Activated naive CD8-positive, alpha-beta T cell treated with anti-CD3 and anti-CD28 coated beads, Interleukin-2, amount 10 ng/mL, durations not matched to agents 7 days and 5 days (primary cell): ENCODE measurements at places on chromosomes 7 and 10. TPM values are rescaled to one million over a fixed set of nuclear protein-coding genes. Genes with fewer than 3 reads are reported as not detected.

The GHRHR gene
- not detected for total RNA-seq

The RARRES2 gene
- total RNA-seq: not detected

The ANKRD61 gene
- total RNA-seq: not detected

The LUC7L2 gene
- 138 TPM for total RNA-seq

The LMOD2 gene
- not detected for total RNA-seq

The GIMAP7 gene
- total RNA-seq: 203 TPM

The RAB18 gene
- total RNA-seq: 69.6 TPM

DNA sequence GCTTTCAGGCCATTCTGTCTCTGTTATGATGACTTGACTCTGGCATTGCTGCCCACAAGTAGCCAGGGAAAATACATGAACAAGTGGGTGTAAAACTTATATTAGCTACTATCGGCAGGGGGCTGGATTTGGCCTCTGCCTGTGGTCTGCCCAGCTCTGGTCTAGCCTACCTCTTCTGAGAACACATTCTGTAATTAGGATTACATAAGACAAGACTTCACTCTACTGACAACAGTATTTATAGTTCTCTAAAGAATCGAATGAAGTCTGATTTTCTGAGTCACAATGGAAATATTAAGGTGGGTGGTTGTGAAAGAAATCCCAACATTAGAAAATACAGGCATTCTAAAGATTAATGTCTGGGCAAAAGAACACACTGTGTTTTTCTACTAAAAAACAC lies 55.5 kb downstream of the DLD start:
- H3K4me3 ChIP-seq: no peak overlapping the region
- no peaks in the 10 kb centered on the region for H3K36me3 ChIP-seq
- H3K4me1 ChIP-seq: peaks cover 4% of the 10 kb centered on the region
- no peak for DNase-seq
- peaks cover 5% of the 10 kb centered on the region for H3K27me3 ChIP-seq

- no peak for DNase-seq
- no peaks in the 10 kb centered on the region for H3K4me1 ChIP-seq
- H3K36me3 ChIP-seq: no peaks in the 10 kb centered on the region
- no peak overlapping the region for H3K4me3 ChIP-seq
Measured at GRCh38 chr10:108275895-108276685, 1111.6 kb upstream of the SORCS1 start.

- no peak overlapping the region for H3K27ac ChIP-seq
- H3K36me3 ChIP-seq: no peaks in the 10 kb centered on the region
- no peak overlapping the region for H3K4me3 ChIP-seq
- no peaks in the 10 kb centered on the region for H3K27me3 ChIP-seq
Measured at GRCh38 chr7:146960773-146961391, 844.3 kb downstream of the CNTNAP2 start.

DNA sequence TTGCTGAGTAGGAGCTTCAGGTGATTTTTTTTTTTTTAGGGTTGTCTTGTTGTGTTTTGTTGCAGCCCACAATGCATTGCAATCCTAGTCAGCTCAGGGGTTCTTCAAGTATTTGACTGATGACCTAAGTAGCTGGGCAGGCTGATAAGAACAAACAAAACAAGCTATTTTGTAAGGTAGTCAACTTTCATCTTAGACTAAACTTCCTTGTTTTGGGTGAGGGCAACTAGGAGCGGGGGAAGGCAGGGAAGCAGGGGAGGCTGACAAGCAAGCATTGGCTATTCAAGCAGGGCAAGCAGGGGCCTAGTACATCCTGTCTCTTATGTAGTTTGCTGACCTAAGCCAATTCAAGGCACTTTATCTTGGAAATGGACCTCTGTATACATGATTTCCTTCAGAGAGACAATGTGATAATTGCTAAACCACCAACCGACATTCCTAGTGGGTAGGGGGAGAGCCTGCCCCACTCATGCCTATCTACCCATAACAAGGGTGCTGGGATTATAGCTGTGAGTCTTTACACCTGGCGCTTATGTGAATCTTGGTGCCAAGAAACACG lies 163.3 kb upstream of the PRKCQ start:
- no peak overlapping the region for H3K4me3 ChIP-seq
- H3K27ac ChIP-seq: no peak overlapping the region
- H3K36me3 ChIP-seq: no peaks in the 10 kb centered on the region

- H3K27ac ChIP-seq: no peak overlapping the region
- DNase-seq: no peak
- H3K4me3 ChIP-seq: no peak overlapping the region
- peaks cover 2% of the 10 kb centered on the region for H3K36me3 ChIP-seq
Measured at GRCh38 chr7:129167817-129168216, 20.6 kb upstream of the SMO start.

- no peak overlapping the region for H3K27ac ChIP-seq
- H3K36me3 ChIP-seq: no peaks in the 10 kb centered on the region
- H3K4me3 ChIP-seq: no peak overlapping the region
- DNase-seq: no peak
- H3K27me3 ChIP-seq: no peaks in the 10 kb centered on the region
Measured at GRCh38 chr7:47028284-47028683, 553.6 kb downstream of the TNS3 start.

GRCh38 chr10:71766717-71767419 lies 6.5 kb downstream of the VSIR start:
- peak overlapping the region; percentile 57 for H3K4me3 ChIP-seq
- no peak for DNase-seq
- H3K4me1 ChIP-seq: peaks cover 75% of the 10 kb centered on the region

GRCh38 chr7:148083448-148083847 lies 507.1 kb upstream of the C7orf33 start:
- H3K4me1 ChIP-seq: no peaks in the 10 kb centered on the region
- DNase-seq: no peak
- H3K36me3 ChIP-seq: no peaks in the 10 kb centered on the region
- H3K4me3 ChIP-seq: no peak overlapping the region
- H3K27me3 ChIP-seq: peaks cover 2% of the 10 kb centered on the region

- H3K27ac ChIP-seq: no peak overlapping the region
- H3K36me3 ChIP-seq: no peaks in the 10 kb centered on the region
Measured at GRCh38 chr7:148318102-148318811, 272.3 kb upstream of the C7orf33 start.

DNA sequence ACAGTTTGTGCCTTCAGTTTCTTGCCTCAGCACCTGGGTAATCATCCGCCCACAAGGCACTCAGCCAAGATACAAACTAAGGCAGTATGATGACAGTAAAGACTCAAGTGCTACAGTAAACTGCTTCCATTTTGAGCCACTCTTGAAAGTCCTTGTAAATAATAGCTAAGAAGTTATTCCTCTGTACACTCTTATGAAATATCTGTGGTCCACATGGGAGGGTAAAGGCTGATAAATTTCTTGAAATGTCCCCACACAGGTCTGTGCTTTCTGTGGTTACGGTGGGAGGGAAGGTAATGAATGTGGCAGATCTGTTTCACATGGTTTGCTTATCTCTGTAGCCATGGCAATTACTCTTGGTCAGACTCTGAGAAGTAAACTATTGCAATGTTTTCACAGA lies 551.0 kb upstream of the ZWINT start:
- no peak overlapping the region for H3K27ac ChIP-seq
- no peak for DNase-seq
- H3K4me3 ChIP-seq: no peak overlapping the region
- H3K4me1 ChIP-seq: no peaks in the 10 kb centered on the region

DNA sequence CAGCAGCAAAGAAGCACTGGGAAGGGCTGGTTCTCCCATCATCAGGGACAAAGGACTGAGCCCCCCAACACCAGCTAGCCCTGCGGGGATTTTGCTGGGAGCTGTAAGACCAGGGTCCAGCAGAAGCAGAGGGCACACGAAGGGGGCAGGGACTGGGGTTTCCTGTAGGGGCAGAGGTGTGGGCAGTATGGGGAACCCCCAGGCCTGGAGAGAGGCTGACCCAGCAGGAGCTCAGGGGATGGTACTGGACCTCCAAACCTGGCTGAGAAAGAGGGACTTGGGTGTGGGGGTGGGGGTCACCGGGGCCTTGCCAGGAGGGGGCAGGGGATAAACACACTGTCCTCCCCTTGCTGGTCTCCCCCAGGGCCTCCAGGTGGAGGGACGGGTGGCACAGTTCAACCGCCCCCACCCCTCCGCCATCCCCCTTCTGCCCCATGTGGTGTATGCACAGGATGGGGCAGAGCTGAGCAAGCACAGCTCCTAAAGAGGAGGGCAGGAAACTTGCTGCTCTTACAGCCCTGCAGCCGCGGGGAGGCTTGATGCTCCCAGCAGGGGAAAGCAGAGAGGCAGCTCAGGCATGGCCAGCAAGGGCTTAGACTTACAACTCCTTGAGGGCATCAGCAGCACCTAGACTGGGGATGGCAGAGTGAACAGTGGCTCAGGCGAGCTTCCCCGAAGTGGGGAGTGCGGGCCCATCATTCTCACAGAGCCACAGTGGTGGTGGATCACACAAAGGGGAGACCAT lies 12.4 kb upstream of the RET start:
- DNase-seq: no peak
- H3K36me3 ChIP-seq: no peaks in the 10 kb centered on the region
- H3K4me1 ChIP-seq: no peaks in the 10 kb centered on the region
- H3K4me3 ChIP-seq: no peak overlapping the region
- H3K27me3 ChIP-seq: no peaks in the 10 kb centered on the region

DNA sequence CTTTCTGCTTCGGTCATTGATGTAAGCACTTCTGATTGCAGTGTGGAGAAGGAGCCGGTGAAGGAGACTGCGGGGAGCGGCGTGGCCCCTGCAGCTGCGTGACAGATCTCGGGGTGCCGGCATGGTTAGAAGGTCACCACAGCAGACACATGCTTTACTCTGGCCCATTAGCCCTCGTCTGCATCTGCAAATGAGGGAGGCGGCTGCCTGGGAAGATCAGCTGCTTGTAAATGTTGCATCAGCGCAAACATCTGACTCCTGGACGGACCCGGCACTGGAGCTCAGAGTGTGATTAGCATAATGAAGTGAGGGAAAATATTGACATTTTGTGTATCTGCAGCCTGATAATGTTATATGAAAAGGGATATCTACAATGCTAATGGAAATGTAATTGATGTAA lies 30.5 kb upstream of the MNX1 start:
- no peak for DNase-seq
- peaks cover 4% of the 10 kb centered on the region for H3K4me1 ChIP-seq
- no peak overlapping the region for H3K4me3 ChIP-seq
- H3K36me3 ChIP-seq: no peaks in the 10 kb centered on the region

DNA sequence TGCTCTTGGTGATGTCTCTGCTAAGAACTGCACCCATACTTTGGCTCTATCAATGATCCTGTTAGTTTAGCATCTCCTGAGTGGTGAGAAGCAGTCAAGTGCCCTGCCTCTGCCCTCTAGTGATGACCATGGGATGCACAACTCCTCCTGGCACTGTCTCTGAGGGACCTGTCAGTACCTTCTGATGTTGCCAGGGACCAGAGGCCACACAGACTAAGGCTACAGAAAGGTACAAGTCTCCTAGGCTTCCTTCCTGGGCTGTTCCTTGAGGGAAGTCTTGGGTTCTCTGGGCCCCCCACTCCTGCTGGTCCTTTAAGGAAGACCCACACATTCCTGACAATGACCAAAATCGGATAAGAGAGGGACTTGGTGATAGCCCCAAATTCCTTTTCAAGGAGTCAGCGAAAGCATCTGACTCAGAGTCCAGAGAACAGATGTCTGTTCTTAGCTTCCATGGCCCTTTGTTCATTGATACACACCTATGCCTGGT lies 15.3 kb downstream of the NKX2-3 start:
- H3K4me1 ChIP-seq: peaks cover 3% of the 10 kb centered on the region
- peaks cover 62% of the 10 kb centered on the region for H3K27me3 ChIP-seq
- DNase-seq: no peak
- H3K36me3 ChIP-seq: no peaks in the 10 kb centered on the region
- no peak overlapping the region for H3K27ac ChIP-seq
- no peak overlapping the region for H3K4me3 ChIP-seq

GRCh38 chr10:20811131-20811530 lies 86.0 kb downstream of the NEBL start:
- no peaks in the 10 kb centered on the region for H3K27me3 ChIP-seq
- no peaks in the 10 kb centered on the region for H3K36me3 ChIP-seq
- no peak overlapping the region for H3K4me3 ChIP-seq
- no peaks in the 10 kb centered on the region for H3K4me1 ChIP-seq
- no peak for DNase-seq
- H3K27ac ChIP-seq: no peak overlapping the region

- no peak overlapping the region for H3K27ac ChIP-seq
- no peaks in the 10 kb centered on the region for H3K4me1 ChIP-seq
- H3K27me3 ChIP-seq: no peaks in the 10 kb centered on the region
- no peak for DNase-seq
Measured at GRCh38 chr7:54141576-54141975, 400.6 kb upstream of the VSTM2A start.

- H3K27ac ChIP-seq: no peak overlapping the region
- H3K4me1 ChIP-seq: no peaks in the 10 kb centered on the region
- no peak overlapping the region for H3K4me3 ChIP-seq
Measured at GRCh38 chr7:19181634-19182033, 36.4 kb upstream of the FERD3L start.

- H3K36me3 ChIP-seq: peaks cover 13% of the 10 kb centered on the region
- H3K27ac ChIP-seq: no peak overlapping the region
- no peak for DNase-seq
- H3K4me3 ChIP-seq: no peak overlapping the region
- peaks cover 7% of the 10 kb centered on the region for H3K27me3 ChIP-seq
Measured at GRCh38 chr7:132407764-132408163, 168.5 kb downstream of the PLXNA4 start.

GRCh38 chr10:83222832-83223742 lies 916.2 kb upstream of the GHITM start:
- no peaks in the 10 kb centered on the region for H3K27me3 ChIP-seq
- no peak for DNase-seq
- no peak overlapping the region for H3K27ac ChIP-seq
- no peaks in the 10 kb centered on the region for H3K36me3 ChIP-seq
- no peak overlapping the region for H3K4me3 ChIP-seq
- no peaks in the 10 kb centered on the region for H3K4me1 ChIP-seq
